Nucleus accumbens (tissue), 56 donors: ENCODE measurements at places on chromosomes 2 and 18.

- DNase-seq = no peak
These were observed 243.6 kb downstream of the ZNF407 start for GRCh38 chr18:74841248-74841647.

- DNase-seq = no peak
These were observed 70.0 kb downstream of the MTX2 start for GRCh38 chr2:176339208-176339607.

DNA sequence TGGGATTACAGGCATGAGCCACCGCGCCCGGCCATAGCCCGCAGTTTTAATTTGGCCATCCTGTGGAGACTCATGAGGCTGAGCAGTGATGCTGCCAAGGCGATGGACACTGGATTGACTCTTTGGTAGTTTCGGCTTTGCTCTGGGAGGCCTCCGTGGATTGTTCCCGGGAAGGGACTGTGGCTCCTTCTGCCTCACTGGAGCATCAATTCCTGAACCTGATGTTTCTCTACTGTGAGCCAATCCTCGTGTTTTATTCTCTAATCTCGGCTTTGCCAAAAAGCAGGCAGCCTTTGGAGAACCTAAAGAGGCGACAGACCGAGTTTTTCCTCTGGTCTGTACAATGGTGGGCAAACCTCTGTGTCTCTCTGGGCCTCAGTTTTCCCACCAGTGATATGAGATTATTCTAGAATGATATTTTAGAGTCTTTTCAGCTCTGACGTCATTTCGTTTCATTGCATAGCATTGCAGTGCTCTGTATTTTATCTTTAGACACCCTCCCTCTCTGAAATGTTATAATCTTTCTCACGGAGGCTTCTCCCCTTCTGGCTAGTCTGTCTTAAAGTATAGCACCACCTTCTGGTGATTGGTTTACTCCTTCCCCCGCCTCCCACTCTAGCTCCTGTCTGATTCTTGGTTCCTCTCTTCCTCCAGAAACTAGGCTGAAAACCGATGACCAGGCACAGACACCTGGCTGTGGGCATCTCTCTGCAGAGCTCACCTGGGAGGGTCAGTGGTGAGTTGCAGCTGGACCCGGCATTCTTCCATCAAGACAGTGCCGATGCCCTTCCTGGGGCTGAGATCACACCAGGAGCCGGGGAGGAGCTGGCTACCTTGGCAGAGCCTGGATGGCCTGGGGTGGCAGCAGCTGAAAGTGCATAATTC lies 341.3 kb downstream of the MYCN start:
- no peak for DNase-seq

DNA sequence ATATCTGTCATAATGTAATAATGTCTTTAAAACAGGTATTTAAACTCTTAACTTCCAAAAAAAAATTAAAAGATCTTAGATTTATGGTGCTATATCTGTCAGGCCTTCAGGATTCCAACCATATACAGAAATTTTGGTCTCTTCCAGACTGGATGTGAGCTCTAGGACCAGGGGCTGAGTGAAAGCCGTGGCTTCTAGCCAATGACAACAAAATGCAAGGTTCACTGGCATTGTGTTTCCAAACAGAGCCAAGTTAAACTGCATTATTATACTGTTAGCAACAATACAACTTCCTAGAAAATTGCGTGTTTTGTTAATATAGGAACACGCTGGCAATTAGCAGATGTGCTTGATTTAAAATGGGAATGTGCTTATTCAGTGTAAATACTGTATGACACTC lies 809.8 kb upstream of the SOX11 start:
- DNase-seq = no peak

DNA sequence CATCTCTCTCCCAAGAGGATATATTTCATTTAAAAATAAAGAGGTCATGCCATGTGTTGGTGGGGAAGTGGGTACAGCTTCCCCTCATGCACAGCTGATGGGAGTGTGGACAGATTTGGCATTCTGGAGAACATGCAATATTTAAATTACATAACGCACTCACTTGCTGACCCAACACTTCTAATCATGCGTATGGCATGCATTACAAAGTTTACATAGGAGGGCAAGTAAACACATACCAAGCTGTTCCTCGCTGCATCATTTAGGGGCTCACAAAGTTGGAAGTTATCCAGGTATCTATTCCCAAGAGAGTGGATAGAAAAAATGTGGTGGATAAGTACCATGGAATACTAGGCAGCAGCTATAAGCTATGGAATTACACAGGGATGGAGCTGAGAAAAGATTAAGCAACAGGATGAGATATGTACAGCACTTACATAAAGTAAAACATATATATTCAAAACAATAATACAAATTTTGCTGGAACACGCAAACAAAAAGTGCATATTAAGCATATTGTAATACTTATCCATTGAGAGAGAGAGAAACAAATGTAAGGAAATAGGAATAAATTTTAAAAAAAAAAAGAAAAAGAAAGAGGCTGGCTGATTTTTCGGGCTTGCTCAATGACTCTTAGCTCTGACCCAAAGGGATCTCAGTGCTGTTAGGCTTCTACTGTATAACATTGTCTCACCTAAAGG lies 11.0 kb downstream of the CYP1B1 start:
- no peak for DNase-seq

GRCh38 chr18:55356815-55357214 lies 231.2 kb downstream of the TCF4 start:
- DNase-seq = no peak

DNA sequence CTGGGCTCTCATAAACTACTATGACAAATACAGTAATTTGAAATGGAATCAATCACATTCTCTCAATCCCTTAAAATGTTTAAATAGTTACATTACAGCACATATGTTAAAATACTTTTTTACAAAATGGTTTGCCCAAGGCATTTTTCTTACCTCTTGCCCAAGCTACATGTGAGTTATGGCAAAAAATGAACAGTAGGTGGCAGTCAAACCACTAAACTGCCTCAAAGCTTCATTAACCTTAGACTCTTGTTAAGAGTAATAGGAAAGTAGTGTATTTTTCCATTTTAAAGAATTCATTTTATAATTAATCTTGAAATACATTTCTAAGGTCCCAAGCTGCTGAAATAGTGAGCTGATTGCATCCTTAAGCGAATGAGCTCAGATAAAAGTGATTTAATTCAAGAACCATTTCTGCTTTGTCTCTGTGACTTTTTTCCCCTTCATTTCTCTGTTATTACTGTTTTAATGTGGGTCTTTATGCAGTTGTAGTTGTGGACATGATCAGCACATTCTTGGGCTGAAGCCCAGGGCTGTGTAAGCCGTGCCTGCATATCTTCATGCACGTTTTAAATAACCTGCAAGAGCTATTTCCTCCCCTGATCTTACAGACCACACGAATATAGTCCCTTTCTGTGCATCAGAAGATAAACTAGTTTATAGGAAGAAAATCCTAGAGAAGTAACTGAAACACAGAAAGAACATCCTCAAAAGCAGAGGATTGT lies 311.8 kb downstream of the LNPK start:
- no peak for DNase-seq

- DNase-seq = no peak
These were observed 77.8 kb downstream of the PDCL3 start for GRCh38 chr2:100640431-100641124.

GRCh38 chr2:20649576-20649975 lies 1.3 kb downstream of the HS1BP3 start:
- no peak for DNase-seq

GRCh38 chr2:234161932-234162331 lies 111.4 kb downstream of the SPP2 start:
- DNase-seq = no peak

- DNase-seq = no peak
These were observed 9.8 kb downstream of the GATA6 start for GRCh38 chr18:22179174-22179573.

DNA sequence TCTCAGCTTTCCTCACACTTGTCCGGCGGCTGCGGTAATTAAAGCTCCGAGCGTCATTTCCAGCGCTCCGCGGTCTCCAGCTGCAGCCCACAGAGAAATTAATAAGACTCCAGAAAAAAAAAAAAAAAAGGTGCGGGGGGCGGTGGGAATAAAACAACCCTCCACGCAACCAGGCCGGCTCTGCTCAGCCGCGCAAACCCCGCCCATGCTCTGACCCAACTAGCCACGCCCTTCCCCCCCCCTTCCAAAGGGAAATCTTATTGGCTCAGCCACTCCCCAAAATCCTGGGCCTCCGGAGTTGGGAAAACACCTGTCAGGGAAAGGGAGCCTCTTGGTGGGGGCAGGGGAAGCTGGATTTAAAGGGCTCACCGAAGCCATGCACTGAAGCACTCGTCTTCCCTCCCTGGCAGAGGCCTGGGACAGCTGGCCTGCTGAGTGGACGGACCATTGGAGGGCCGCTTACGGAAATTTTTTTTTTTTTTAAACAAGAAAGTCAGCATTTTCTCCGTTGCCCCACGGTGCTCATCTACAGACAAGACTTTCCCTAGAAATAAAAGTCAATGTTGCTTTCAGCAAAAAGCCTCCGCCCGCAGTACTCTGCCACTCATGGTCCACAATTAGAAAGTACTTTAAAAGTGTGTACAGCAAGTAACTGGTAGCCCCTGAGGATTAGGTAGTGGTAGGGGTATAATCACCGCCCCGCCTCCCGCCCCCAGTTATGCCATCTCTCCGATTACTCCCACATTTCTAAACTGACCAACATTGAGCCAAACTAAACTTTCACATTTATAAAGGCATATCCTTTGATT lies 674 bp upstream of the ERBB4 start:
- DNase-seq = peak; percentile 74

GRCh38 chr2:73827018-73827417 lies 1.7 kb upstream of the STAMBP start:
- DNase-seq = no peak

GRCh38 chr2:218567797-218568189 lies 358 bp downstream of the USP37 start:
- no peak for DNase-seq

DNA sequence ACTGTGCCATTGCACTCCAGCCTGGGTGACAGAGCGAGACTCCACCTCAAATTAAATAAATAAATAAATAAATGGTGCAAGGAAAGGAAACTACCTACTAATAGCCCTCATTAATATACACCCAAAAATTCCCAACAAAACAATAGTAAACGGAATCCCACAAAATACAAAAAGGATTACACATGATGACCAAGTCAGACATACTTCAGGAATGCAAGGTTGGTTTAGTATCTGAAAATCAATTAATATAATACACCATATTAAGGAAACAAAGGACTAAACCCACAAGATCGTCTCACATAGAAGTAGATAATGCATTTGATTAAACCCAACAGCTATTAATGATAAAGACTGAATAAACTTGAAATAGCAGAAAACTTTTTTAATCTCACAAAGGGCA lies 307.4 kb downstream of the TGIF1 start:
- DNase-seq = no peak

DNA sequence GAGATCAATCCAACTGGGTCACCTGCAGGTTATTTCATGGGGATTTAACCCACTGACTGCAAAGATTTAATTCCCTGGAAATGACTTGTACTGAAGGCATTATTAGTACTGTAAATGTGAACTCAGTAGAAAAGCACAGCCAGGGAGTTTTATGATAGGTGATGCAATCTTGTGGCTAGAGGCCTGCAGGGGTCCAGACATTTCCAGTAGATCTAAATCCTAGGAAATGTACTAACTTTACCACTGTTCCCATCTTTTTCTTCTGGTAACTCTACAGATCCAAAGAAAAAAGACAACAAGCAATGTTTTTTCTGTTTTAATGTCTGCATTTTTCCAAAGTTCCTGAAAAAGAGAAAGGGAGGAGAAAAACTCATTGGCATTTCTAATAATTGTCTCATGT lies 500.1 kb downstream of the ARHGAP15 start:
- DNase-seq = no peak

DNA sequence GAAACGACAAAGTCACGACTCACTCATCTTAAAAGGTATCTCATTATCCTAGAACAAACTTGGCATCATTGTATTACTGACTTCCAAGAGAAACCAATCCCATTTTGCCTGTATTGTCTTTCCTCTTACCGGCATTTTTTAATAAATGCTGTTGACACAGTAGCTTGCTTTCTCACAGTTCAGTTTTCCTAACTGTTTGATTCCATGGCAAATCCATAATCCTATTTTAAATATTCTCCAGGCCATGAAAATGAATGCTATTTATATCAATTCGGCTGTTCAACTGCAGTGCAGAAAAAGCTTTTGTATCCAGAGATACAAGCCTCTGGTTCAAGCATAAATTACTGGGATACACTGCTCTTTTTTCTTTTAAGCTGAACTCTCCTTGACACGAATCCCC lies 1241.9 kb downstream of the DPP10 start:
- DNase-seq = no peak

DNA sequence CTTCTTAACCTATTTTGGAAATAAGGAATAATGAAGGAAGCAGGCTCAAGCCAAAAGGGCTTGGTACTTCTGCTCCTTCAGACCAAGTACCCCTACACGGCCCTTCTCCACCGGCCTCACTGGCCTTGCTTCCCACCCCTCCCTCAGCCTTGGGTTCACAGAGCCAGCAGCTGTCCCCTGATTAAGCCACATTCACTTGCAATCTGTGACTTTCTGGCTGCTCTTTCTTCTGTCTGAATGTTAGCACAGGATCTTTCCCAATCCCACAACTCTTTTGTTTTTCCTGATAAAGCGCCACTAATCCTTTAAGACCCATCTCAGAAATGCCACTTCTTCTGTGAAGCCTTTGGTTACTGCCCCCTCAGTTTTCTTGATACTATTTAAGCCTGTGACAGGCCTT lies 52.4 kb downstream of the REEP1 start:
- no peak for DNase-seq

DNA sequence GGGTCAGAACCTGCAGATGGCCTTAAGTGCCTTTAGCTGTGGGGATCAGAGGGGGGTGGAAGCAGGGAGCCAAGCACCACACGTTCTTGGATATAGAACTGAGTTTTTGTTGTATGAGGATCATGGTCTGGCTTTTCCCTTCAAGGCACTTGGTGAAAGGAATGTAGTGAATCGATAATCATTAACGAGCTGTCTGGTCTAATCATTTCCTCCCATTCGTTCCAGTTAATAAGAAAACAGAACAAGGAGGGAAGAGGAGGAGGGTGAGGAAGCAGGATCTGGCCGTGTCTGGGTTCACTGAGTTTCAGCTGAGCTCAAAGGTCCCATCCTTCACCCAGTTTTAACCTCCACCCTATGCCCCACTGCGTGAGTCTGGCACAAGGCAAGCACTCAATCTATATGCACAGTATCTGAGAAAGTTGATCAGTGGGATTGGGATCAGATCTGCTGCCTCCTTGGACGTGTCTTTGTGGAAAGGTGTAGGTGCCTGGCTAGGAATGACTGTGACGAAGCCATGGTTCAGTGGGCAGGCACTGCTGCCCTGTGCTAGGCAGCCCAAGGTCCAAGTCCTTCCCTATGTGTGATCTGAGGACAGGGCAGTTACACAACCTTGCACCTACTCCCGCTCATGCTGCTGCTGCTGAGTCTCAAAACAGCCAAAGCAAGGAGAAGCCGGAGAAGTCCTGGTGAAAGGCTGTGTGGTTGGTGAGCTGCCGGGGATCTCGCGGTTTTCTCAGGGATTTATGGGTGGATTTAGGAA lies 54.8 kb downstream of the GALNT14 start:
- DNase-seq = no peak

DNA sequence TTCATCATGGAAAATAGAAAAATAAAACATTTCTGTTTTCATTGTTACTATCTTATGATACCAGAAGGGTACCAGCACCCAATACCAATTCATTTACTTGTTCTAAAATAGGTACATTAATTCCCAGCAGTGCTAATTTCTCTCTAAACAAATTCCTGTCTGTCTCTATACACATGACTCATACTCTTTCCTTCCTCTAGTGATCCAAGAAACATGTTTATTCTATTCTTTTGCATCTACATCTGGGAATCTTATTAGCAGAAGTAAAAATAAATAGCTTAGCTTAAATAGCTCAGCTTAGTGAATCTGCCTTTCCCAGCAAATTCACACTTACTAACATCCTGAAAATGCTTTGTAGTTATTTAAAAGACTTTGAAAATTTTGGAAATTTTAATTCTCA lies 84.5 kb upstream of the MAPRE2 start:
- DNase-seq = no peak

GRCh38 chr2:152510621-152511020 lies 175.6 kb downstream of the FMNL2 start:
- no peak for DNase-seq
